ENCODE measurements at places on chromosomes 11 and 22.
A peak's percentile ranks its signal among the peaks of the same experiment; 100 is the strongest.

GRCh38 chr11:74739546-74740270 is 8.5 kb upstream of the CHRDL2 start:
- DNase-seq, result peak; percentile 63

DNA sequence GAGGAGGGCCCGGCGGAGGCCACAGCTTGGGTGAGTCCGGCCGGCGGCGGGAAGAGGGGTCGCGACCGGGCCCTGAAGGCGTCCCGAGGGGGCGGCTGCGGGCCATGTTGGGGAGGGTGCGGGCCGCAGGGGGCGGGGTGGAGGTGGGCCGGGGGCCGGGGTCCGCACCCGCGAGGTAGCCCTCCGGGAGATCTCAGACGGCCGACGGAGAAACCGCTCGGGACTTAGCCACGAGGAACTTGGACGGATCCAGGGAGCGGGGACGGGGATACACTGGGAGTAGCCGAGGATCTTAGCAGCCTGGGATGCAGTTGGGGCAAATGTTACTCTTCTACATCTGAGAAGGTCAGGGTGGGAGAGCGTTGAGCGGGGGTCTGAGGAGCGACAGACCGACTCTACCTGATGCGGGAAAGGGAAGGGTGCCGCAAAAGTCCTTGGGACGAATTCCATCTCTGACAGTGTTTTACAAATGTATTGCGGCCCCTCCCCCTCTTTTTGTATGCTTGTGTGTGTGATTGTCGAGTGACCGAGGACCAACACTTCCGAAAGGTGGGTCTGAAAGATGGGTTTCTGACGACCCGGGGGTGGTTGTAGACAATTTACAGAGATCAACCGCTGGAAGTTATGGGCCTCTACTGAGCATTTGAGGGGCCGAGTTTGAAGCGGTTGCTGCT is 658 bp downstream of the STIP1 start:
- DNase-seq, result no peak

- no peak for DNase-seq
Observed at GRCh38 chr22:35546886-35547285, 6.3 kb downstream of the RASD2 start.

DNA sequence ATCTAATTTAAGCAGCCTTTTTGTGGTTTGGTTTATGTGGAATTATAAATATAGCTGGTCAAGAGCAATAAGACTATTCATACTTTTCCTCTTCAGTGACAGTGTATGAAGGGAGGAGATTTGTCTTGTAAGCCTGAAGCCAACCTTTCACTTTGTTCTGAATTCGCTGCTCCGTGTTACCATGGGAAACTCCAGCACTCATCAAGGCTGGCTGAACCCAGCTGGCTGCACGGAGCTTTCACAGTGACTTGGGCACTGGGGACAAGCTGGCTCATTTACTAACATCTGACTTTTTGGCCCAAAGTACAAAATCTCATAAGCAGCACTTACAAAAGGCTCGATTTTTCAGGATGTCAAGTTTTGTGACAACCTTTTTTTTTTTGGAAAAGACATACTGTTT is 120.4 kb upstream of the GRIA4 start:
- DNase-seq, result no peak

GRCh38 chr22:37898441-37899181 is 7.5 kb upstream of the MICALL1 start:
- no peak for DNase-seq

DNA sequence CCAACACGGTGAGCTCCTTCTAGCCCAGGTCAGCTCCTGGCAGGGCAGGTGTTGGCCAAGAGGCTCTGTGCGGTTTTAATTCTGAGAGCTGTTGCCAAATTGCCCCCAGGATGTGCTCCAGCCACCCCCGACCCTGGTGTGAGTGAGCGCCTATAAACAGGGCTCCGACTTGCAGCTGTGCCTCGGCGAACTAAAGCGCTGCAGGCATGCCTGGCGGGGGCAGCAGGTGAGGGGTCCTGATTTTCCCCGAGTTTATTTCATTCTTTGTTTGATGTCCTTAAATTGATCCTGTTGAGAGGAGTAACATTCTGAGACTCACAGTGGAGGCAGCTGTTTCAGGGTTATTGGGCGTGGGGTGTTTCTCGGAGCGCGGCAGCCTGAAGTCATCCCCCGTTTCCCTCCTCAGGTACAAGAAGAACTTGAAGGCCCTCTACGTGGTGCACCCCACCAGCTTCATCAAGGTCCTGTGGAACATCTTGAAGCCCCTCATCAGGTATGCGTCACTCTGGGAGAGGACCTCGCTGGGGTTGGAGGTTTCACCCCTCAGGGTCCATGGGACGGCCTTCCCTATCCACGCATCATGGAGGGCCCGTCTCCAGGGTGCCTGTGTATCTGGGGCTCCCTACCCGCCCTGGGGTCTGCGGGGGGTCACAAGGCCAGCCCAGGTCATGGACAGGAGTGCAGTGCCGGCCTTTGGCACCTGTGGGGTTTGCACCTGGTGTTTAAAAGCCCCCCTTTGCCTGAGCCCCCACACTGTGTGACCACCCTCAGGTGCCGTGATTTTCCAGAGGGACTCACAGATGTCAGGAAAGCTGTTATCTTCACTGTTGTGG is 62.1 kb downstream of the ARHGAP8 start:
- no peak for DNase-seq

DNA sequence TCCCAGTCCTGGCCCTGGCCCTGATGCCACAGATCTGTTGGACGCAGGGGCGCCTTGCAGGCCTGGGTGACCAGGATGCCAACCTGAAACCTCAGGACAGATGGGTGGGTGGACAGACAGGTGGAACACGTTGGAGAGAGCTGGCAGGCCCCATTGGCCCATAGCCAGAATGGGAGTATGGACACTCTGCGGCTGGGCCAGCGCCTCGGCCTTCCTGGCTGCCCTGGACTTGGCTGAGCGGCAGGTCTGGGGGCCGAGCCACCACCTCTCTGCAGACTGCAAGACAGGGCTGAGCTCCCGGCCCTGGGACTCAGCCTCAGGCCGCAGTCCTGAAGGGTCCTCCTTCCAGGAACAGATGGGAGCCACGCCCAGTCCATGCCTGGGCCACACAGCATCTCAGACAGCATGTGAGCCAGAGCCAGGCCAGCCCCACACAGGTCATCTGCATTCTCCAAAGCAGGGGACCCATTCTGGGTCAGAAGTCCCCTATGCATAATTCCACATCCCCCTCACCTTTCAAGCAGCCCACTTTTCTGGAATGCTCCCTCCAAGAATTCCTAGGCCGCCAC is 14.1 kb downstream of the WNT7B start:
- no peak for DNase-seq

GRCh38 chr22:33909075-33909458 is 11.2 kb downstream of the LARGE1 start:
- peak; percentile 48 for DNase-seq

DNA sequence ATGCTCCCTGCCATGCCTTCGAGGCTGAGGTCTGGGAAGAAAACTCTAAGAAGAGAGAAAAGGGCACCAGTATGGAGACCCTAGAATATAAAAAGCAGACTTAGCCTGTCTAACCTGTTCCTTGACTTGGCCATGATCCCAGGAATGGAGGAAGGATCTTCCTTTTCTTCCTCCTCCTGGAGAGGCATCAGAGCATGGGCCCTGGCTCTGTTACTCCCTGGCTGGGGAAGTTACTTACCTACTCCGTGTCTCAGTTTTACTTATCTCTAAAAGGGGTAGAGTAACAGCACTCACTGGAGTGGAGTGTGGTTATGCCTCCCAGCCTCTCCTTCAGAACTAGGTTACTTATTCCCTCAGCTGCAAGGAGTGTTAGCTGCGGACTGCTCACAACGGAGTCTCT is 55.2 kb upstream of the PHF21A start:
- DNase-seq, result no peak

DNA sequence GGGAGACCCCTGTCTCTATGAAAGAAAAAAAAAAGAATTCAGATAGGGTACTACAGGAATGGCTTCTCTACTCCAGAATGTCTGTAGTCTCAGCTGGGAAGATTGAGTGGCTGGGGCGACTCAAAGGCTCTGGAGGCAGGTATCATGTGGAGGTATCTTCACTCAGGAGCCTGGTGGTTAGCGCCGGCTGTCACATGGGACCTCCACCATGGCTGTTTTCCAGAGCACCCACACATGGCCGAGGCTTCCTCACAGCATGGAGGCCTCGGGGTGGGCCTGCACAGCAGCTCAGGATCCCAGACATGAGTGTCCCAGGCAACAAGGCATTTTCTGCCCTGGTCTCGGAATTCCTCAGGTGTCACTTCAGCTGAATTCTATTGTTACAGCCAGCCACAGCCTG is 10.1 kb downstream of the RPS13 start:
- DNase-seq, result no peak

GRCh38 chr11:48096588-48097525 is 116.5 kb downstream of the PTPRJ start:
- no peak for DNase-seq

DNA sequence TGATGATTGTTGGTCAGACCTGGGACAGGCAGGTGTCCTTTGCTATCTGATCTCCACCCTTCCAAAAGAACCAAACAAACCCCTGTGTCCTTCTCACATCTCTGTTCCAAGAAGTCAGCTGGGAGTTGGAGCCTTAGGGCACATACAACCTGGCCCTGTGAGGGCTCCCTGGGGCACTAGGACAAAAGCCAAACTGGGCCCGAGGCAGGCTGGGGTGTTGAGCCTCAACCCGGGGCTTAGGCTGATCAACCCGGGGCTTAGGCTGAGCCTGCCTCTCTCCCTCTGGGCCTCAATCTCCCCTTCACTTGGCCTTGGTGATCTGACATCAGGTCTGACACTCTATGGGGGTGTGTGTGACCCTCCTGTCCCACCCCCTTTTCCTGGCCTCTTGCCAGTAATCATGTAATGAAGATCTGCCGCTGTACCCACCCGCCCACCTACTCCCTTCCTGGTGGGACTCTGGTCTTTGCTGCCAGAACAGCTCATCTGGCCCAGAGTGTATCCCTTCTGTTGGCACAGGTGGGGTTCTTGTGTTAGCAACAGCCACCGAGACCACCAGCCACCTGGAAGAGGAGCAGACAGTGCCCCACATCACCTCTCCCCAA is 22.8 kb upstream of the UVRAG start:
- no peak for DNase-seq

GRCh38 chr11:125346179-125346530 is 149.9 kb downstream of the FEZ1 start:
- no peak for DNase-seq

GRCh38 chr11:11016068-11016467 is 158.2 kb upstream of the ZBED5 start:
- no peak for DNase-seq

- no peak for DNase-seq
Observed at GRCh38 chr11:78469896-78470295, 52.3 kb upstream of the GAB2 start.

DNA sequence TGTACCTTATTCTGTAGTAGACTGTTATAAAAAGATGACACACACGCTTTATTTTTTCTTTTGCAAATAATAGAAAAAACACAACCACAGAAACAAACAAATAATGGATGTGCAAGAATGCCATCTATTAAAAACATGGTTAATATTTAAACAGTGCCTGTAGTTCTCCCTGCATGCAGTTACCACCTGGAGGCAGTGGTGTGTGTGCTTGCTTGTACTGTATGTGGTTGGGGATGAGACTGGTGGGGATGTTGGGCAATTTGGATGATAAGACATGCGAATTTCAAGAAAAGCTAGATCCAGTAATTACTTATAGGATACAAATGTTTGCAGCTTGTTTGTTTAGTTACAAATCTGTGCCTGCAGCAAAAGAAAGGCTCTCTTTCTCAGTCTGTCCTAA is 3.6 kb downstream of the C11orf87 start:
- no peak for DNase-seq

- DNase-seq, result no peak
Observed at GRCh38 chr11:27716835-27717234, 16.6 kb upstream of the BDNF start.

DNA sequence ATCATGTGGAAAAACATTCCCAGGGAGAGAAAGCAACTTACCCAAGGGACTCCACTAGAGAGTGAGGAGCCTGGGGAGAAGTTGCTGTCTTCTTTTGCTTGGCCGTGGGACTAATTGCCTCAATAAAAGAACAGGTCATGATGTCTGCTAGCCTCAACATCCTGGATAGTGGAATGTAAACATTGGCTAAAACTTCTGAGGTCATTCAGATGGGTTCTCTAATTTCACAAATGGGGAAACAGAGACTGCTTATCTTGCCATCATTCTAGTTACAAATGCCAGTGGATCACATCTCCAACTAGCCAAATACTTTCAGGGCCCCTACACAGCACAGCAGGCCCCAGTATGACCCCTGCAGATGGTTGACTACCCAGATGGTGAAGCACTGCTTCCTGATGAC is 28.4 kb upstream of the PAMR1 start:
- DNase-seq, result no peak

- DNase-seq, result peak; percentile 38
Observed at GRCh38 chr22:42500836-42501179, 18.8 kb downstream of the RRP7A start.

GRCh38 chr22:23804781-23805291 is 18.1 kb downstream of the SMARCB1 start:
- no peak for DNase-seq

GRCh38 chr11:59754859-59755700 is at the start of gene STX3:
Gene STX3 (plus strand): TSS chr11:59755376. CDS start chr11:59755606, 230 bp downstream.
- peak; percentile 69 for DNase-seq

GRCh38 chr11:118605116-118605867 is 2.1 kb upstream of the PHLDB1 start:
- peak; percentile 90 for DNase-seq

GRCh38 chr11:121554552-121554951 is 101.8 kb upstream of the SORL1-AS1 start:
- DNase-seq, result no peak

GRCh38 chr11:32792111-32792947 is 2.1 kb downstream of the CCDC73 start:
- no peak for DNase-seq

DNA sequence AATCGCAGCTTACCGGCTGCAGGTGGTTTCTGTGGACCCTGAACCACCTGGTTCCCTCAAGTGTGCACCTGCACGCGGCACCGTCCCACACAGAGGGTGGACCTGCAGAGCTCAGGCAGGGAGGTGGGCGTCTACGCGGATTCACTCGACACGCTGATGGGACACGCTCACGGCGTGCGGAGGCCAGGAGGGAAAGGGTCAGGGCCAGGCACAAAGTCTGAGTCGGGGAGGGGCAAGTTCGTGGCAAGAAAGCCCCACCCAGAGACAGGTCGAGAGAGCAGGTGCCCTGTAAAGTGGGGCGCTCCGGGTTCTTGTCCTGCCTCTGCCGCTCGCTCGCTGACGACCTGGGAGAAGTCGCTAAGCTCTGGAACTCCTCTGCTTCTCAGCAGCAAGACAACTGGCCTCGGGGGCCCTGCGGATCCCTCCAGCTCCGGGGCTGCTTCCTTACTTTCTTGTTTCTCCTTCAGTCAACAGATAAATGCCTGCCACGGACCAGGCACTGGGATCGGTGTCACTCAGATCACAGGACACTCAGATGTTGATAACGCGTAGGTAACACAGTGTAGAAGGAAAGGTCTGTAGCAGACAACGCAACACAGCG is 72.4 kb upstream of the NUP50 start:
- DNase-seq, result no peak

GRCh38 chr11:59611570-59612565 is 3.7 kb downstream of the OSBP start:
- no peak for DNase-seq

- DNase-seq, result no peak
Observed at GRCh38 chr11:57303990-57304579, 20.7 kb downstream of the TNKS1BP1 start.

- no peak for DNase-seq
Observed at GRCh38 chr11:77136074-77136473, 8.0 kb downstream of the MYO7A start.
